ENCODE measurements at places on chromosomes 1 and 21.

GRCh38 chr1:95209291-95209690 is 24.7 kb upstream of the RWDD3 start:
- no peak for DNase-seq

- DNase-seq: no peak
Observed at GRCh38 chr1:7519181-7519860, 251.8 kb upstream of the VAMP3 start.

DNA sequence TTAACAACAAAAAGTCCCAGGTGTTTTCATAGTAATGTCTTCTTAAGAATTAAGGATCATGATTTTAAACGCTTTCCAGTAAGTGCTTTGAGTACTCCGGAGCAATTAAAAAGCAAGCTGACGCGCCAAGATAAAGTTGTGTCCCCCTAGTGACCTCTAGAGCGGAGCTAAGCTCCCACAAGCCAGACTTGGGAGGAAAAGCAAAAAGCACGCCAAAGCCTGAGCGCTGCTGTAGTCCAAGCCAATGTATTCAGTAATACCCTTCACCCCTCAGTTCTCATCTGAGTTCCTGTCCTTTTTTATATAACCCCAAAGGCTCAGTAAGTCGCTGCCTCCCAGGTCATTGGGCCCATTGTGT is 3.5 kb upstream of the SLC44A5 start:
- no peak for DNase-seq

- DNase-seq: no peak
Observed at GRCh38 chr21:46646541-46647154, 11.2 kb downstream of the PRMT2 start.

DNA sequence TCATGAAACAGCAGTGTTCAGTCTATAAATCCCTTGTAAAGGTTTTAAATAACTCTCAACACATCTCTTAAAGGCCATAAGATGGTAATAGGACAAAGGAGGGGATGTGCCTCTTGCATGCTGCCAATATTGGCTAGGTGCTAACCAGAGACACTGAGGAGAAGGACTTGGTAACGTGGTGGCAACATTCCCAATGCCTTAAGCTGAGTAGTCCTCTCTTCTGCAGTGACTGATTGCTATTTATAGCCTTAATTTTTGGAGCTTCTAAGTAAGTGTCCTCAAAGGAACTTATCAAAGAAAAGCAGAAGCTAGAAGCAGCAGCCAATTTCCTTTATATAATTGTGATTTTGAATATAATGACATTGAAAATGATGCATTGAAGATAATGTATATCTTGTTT is 63.0 kb downstream of the DPT start:
- DNase-seq: no peak

DNA sequence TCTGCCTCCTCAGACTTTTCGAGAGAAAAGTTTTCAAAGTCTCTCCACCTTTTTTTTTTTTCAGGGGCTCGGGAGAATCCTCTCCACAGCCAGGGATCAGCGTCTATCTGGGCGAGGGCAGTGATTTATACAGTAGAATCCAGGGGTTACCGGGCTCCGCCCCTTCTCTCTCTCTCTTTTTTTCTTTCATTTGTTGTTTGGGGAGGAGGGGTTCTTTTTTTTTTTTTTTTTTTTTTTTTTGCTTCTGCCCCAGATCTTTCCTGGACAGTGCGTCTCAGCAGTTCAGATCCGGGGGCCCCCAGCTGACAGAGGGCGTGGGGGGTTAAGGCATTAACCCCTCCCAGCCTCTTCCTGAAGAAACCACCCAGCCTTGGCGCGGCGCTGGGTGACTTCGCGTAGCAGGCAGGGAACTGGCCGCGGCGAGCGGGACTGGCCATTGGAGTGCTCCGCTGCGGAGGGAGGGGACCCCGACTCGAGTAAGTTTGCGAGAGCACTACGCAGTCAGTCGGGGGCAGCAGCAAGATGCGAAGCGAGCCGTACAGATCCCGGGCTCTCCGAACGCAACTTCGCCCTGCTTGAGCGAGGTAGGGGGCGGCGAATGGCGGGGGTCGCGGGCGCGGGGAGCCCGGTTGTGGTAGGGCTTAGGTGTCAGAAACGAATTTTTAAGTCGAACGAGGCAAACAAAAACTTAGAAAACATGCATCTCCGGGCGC is at the start of gene S1PR1:
TSS of gene S1PR1 (plus strand) at position 504 of the 713 bp plus-strand sequence. CDS start 1,966 bp downstream, outside the sequence.
- no peak for DNase-seq

GRCh38 chr1:221839782-221840395 is 98.0 kb upstream of the DUSP10 start:
- peak; percentile 65 for DNase-seq

DNA sequence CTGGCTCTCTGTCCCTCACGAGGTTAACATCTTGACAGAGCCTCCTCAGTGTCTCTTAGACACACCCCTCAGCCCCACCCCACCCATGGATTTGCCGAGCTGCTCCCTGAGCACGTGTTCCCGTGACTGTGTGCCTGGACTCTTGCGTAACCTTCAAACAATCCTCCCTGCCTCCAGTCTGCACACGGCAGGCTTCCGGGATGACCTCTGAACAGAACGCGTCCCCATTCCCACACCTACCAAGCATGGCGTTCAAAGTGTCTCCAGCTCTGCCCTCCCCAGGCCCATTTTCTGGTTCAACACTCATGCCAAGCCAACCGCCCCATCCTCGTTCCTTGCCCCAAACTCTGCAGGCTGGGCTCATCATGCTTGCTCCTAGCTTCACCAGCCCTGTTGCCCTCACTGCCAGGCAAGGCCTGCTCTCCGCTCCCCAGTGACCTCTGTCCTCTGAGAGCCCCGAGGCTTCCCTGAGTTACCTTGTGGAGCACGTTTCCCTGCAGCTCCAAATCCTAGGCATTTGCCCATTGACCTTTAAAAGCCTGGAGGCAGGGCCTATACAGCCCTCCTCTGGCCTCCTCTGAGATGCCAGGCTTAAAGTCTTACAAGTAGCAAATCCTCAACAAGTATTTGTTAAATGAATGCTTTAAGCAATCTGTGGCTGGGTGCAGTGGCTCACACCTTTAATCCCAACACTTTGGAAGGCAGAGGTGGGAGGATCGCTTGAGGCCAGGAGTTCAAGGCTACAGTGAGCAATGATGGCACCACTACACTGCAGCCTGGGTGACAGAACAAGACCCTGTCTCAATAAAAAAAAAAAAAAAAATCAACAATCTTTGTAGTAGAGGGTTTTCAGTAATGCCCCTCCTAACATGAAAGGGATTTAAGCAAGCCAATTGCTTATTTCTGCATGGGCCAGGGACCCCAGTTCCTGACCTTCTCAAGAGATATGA is 5.0 kb downstream of the AGT start:
- DNase-seq: no peak

DNA sequence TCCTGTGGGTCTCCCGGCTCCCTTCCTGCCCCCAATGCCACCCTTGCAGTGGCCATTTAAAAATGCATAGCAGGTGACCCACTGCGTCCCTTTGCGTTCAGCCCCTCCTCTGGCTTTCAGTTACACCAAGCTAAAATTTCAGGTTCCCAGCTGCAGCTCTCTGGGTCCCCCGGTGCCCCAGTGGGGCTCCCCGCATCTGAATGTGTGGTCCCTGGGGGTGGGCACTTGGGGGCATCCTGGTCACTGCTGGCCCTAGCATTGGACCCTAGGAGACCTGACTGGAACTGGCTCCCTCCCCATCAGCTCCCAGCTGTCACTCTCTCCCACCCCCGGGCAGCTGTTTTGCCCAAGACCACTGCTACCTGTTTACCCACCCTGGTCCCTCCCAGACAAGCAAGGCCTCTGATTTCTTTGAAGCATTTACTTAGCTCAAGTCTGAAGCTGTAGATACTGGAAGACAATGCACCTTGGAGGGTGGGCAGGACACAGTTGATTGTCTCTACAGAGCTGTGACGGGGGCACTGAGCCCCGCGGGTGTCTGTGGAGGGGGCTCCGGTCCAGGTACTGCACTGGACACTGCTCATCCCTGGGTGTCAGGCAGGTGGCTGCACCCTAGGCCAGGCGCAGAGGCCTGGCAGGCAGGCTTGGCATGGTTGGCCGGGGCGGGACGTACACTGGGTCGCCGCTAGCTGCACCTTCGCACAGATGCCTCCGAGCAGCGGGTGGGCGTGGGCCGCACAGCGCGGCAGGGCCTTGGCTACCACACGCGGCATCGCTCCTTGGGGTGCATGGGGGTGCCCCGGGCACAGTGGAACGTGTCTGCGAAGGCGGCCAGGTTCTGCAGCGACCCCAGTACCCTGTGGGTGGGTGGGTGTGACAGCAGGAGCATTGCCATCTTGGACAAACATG is 3.9 kb downstream of the PRXL2B start:
- no peak for DNase-seq

GRCh38 chr1:180256341-180257027 is 26.4 kb downstream of the LHX4 start:
- no peak for DNase-seq

GRCh38 chr1:57296726-57297250 is 127.1 kb downstream of the DAB1 start:
- DNase-seq: no peak

DNA sequence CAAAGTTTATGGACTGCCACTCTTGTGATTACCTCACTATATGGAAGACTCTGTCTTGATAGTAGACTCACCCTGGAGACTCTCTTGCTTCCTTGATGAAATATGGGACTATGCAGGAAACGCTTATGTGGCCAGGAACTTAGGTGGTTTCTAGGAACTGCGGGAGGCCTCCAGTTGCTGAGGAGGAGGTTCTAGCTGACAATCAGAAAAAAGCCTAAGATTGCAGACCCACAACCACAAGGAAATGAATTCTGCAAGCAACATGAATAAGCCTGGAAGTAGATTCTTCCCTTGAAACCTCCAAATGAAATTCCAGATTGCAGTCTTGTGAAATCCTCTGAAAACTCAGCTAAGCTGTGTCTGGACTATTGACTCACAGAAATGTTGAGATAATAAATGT is 88.9 kb upstream of the COL11A1 start:
- DNase-seq: no peak

GRCh38 chr1:20168564-20169491 is 17.1 kb upstream of the UBXN10 start:
- no peak for DNase-seq

DNA sequence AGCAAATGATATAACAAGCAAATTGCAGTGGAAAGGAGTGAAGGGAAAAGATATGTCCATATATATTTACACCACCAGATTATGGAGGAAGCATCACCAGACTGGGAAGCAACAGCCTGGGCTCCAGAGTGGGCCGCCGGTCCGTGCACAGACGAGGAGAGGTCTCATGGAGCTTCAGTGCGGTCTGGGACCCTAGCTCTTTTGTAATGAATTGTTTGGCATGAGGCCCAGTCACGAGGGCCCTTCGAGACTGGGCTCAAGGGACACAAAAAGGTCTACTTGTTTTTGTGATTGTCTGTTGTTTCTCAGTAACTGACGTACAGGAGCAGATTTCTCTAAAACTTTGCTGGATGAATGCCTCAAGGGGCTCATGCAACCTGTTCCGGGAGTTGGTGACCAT is 12.9 kb upstream of the STUM start:
- no peak for DNase-seq

- DNase-seq: no peak
Observed at GRCh38 chr21:39788383-39788782, 43.4 kb downstream of the IGSF5 start.

DNA sequence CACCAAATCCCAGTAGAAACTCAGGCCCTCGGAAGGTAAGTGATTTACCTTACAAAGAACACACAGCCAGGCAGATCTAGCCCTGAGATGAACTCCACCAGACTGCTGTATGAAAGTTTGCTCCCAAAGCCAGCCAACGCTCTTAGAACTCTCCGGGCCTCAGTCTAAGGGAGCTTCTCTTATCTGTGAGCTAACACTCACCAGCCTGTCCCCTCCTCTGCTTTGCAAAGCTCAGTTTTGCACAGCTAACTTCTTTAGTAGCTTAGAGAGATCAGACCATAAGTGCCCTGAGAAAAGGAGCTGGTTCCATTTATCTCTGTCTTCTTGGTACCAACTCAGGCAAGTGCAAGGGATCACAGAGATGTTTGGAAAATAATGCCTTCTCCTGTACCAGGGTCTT is 195.8 kb upstream of the JUN start:
- no peak for DNase-seq

Data from GM12864 (cell line).